ENCODE measurements at places on chromosomes 7 and 10.

- DNase-seq = no peak
These were observed 29.8 kb upstream of the PURB start for GRCh38 chr7:44914992-44915607.

DNA sequence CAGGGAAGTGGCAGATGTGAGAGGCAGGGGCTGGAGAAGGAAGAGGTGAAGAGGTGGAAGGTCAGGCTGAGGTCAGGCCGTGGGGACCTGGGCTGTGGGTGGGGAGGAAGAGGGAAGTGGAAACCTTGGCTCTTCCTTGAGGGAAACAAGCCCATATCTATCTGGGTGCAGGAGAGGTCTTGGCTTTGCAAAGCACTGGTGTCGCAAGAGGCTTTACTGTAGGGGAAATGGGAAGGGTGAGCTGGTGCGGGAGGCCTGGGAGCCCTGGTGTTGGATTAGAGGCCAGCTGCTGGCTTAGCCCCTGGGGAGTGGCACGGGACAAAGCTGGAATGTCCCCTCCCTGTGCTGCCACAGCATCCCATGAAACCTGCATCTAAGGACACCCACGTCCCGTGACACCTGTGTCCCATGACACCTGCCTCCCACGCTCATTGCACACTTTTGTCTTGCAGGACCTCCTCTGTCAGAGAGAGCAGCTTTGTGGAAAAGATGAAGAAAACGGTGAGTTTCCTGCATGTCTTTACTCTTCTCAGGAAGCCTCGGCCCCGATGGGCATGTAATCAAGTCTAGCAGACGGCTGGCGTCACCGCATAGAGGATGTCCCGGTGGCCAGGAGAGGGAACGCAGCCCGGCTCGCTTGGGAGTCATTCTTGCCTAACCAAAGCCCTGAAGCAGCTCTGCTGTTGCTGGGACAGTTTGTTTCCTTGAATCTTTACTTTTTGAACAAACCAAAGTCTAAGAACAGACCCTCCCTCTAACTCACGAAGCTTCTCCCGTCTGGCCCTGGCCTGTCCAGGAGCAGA lies 22.2 kb downstream of the TMEM120A start:
- DNase-seq = no peak

- no peak for DNase-seq
These were observed 31.7 kb downstream of the PAPOLB start for GRCh38 chr7:4830176-4830575.

GRCh38 chr7:18292584-18292983 lies 203.0 kb upstream of the HDAC9 start:
- no peak for DNase-seq

- no peak for DNase-seq
These were observed 61.0 kb downstream of the FAS start for GRCh38 chr10:89051593-89051992.

GRCh38 chr7:13904007-13904406 lies 85.5 kb downstream of the ETV1 start:
- DNase-seq = no peak

DNA sequence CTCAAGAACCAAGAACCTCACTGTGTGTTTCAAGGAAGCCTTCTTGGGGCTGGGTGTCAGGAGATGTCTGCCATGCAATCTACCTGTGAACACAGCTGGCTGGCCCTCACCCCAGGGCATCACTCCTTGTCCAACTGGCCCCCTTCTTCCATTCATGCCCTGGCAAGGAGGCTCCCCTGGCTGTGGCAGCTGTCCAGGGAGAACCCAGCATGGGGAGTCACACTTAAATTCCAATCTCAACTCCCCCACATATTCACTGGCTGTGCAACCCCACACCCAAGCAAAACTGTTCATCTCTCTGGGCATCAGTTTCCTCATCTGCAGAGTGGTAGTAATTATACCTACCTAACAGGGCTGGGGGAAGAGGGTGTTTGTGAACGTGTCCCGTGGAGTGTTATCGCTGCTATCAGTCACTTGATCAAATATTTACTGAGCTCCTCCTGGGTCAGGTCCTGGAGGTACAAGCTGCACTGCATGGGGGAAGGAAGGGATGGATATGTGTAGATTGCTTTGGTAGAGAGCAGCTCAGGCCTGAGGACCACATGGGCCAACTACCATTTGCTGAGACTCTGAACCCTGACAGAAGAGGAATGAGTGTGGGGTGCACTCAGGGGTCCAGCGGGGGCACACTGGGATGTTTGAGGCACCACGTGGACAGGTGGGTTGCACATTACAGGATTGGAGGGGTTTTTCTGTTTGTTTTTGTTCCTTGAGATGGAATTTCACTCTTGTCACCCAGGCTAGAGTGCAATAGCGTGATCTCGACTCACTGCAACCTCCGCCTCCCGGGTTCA lies 2.1 kb upstream of the GPRIN2 start:
- no peak for DNase-seq

DNA sequence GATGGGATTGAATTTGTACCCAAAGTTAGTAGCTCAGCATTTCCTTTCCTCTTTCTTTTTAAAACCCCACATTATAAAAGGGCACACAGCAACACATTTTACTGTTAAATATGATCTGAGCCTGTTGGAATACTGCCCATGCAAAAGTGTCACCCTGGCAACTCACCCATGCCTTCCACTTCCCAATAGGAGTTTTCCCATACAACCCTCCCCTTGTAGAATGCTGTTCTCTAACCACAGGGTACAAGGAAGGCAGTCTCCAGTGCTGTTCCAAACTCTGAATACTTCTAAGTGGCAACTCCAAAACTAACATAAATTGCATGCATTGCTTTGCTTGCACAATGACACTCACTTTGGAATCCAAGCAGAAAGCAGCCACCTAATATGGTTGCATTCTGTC lies 60.8 kb downstream of the NRCAM start:
- DNase-seq = no peak

DNA sequence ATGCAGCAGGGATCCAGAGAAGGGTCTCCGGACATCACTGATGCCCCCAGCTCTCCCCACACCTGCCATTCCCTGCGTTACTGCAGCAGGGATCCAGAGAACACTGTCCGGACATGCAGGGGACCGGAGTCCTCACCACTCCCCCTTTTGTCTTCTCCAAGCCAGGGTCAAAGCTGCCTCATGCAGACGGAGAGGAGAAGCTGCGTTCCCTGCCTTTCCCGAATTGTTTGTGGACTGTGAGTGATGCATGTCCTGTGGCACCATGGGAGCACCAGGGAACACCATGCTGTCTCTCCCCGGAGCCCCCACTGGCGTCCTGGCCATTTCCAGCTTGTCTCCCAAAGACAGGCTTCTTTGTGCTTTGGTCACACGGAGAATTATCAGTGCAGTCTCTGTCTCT lies 599.7 kb downstream of the PTPRN2 start:
- no peak for DNase-seq

DNA sequence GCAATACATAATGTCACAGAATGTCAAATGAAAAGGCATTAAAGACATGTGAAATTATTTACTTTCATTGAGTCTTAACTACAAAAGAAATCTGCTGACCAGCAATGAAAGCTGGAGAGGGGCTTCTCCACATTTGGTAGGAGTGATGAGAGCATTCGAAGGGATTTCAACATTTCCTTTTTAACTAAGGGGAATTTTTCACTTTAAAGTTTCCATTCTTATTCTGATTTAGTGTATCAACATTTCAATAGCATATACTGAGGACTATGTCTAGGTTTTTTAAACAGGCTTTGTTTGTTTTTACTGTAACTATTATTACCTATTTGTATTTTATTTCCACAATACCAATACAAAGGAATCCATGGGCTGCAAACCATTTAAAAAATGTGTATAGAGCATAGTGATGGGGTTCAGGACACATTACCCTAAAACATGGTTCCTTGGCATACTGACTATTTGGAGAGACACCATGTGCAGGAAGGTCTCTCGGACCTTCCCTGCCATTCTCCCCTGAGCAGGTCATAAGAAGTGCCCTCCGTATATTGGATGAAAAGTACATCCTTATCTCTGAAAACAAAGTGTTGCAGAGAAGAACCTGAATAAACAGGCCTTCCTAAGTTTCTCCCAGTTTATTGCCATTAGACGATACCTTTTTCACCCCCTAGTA lies 278.7 kb downstream of the DOCK4 start:
- DNase-seq = no peak

DNA sequence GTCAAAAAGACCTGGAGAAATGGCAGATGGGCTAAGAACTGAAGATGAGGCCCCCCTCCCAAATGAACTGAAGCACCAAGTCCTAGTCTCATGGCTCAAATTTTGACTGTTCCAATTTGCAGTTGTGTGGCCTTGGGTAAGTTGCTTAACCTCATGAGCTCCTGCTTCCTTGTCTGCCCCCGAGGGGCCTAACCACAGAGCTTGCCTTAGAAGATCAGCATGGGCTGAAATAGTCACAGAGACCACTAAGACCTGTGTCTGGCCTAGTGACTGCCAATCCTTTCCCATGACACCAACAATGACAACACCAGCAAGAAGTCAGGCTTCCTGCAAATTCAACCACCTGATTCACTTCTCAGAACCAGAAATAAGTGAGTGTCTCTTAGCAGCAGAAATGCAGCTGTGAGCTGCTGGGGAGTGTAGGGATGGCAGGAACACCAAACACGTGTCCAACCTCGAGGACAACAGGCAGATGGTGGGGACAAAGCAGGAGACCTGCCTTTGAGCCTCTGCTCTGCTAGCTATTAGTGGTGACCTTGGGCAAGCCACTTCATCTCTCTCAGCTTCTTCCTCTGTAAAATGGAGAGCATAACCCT lies 23.7 kb downstream of the CRHR2 start:
- DNase-seq = no peak
